GF-D8 (cell line): ENCODE measurements at places on chromosomes 5 and 9.

GRCh38 chr9:77304543-77304942, 127.2 kb downstream of the VPS13A start:
- DNase-seq, result no peak

GRCh38 chr5:17069995-17070511, 134.0 kb upstream of the MYO10 start:
- DNase-seq, result no peak

GRCh38 chr9:5562806-5563416, 52.6 kb downstream of the PDCD1LG2 start:
- no peak for DNase-seq

DNA sequence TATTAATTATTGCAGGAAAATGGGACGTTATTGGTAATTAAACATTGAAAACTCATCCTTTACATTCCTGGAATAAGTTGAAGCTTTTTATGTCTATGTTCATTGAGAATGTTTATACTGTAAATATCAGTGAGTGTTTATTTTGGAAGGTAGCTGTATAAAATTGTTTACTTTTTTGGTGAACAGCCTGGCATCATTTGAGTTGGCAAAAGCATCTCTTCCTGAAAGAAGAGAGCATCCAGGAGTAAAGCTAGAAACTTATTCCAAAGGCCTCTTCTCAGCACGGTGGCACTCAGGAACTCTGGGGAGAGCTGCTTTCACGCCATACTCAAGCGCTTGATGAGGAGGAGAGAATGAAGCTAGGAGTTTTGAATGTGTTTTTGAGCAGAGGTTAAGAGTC, 79.9 kb downstream of the GAPVD1 start:
- DNase-seq, result no peak

GRCh38 chr5:130116972-130117371, 212.7 kb downstream of the CHSY3 start:
- DNase-seq, result no peak

GRCh38 chr5:89397096-89397495, 514.1 kb upstream of the MEF2C start:
- DNase-seq, result no peak

GRCh38 chr5:1799110-1799601, 481 bp downstream of the MRPL36 start:
- peak; percentile 16 for DNase-seq
